LHCN-M2 (cell line): ENCODE measurements at places on chromosomes 4 and X.

GRCh38 chrX:120299928-120300327 lies 11.3 kb downstream of the TMEM255A start:
- no peak for DNase-seq

- DNase-seq, result no peak
Observed at GRCh38 chr4:24519649-24520048, 64.7 kb downstream of the DHX15 start.

DNA sequence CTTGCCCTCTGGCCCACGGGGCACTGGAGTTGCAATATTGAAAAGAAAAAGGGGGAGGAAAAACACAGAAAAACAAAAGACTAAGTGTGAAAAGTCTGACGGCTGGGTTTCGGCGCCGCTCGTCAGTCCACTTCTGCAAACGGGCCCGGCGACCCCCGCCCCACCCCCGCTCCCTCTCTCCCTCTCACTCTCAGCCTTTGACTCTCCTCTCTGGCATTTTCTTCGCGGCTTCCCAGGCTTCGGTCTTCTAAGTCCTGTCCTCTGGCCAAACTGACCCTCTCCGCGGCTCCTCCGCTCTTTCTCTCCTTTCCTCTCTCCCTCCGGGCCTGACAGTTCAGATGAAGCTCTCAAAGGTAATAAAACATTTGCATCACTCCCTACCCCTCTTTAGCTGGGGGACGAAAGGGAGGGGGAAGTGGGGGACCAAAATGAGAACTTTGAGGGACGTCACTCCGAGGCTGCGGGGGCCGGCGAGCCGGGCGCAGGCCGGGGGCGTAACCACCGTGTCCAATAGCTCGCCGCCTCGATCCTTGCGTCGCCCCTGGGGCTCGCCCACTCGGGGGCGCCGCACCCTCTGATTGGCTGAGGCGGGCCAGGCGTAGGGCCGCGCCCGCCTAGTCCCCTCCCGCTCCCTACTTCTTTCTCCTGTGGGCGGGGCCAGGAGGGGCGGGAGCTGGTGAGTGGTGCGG lies at the start of gene NKX6-1:
TSS of gene NKX6-1 (minus strand) at position 358 of the 689 bp plus-strand sequence. CDS start 1,064 bp downstream, outside the sequence.
- DNase-seq, result peak; percentile 81

DNA sequence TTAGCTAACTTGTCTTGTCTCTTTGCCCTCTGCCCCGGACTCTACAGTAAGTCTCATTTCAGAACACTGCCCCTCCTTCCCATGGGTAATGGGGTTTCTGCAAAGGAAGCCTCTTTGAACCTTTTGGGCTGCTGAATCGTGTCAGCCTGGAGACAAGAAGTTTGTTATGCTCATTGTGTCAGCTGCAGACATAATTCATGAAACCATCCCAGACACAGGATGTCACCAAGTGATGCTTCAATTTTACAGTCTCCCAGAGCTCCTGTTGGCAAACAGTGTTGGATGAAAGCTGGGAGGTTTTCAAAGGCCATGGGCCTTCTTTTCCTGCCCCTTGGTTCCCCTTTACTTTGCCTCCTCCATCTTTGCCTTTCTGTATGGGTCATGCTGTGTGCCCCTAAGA lies 223.1 kb upstream of the TAPT1 start:
- DNase-seq, result no peak

GRCh38 chrX:51891821-51892551 lies 1.4 kb upstream of the MAGED1 start:
- DNase-seq, result peak; percentile 59

DNA sequence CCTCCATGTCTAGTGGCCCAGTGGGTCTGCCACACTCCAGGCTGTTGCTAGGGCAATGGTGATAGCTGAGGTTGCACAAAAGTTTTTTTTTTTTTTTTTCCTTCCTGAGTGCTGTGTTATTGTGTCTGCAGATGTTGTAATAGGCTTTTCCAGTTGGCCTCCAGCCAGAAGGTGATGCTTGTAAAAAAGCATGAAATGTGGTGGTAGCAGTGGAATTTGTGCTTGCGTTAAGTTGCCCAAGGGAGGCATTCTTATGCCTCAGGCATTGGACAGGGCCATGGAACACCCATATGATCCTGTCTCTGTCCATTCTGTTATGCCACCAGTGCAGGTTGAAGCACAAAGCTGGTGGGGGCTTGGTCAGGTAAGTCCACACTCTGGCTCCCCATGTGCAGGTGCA lies 660.5 kb upstream of the SPANXN1 start:
- peak; percentile 0 for DNase-seq

GRCh38 chr4:2363056-2363721 lies 55.3 kb downstream of the ZFYVE28 start:
- DNase-seq, result no peak

DNA sequence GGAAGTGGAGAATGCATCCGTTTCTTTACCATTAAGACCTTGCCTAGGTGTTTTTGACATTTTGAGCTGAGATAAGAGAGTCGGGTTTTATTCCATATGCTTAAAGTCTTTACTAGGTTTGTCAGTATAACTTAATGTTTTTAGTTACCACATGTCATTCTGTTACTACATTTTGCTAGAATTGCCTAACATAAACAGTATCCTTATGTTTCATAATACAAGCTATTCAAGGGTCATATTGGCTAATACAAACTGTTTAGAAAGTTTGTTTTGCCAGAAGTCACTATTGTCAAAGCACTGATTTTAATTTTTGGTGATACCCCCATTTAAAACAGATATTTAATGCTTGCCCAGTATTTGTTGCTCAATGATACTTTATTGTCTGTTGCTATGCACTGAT lies 427.7 kb upstream of the MAGEB2 start:
- DNase-seq, result no peak

DNA sequence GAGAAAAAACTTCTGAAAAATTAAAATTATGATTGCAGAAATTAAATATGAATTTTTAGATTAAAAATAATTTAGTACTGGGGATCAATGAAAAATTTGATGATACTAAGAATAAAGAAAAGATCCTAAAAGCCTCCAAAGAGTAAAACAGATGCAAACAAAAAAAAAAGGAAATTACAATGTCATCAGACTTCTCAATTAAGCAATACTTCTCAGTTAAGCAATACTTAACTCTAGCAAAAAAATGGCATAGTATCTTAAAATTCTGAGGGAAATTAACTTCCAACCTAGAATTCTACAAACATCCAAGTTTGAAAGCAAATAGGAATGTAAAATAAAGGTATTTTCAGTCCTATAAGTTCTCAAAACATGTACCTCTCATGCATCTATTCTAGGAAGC lies 141.2 kb upstream of the INTU start:
- no peak for DNase-seq
